Stomach (tissue), 19 donors: ENCODE measurements at places on chromosomes 3 and 15.

- DNase-seq = peak; percentile 70
Measured at GRCh38 chr15:41971089-41971894, 1.1 kb downstream of the EHD4 start.

DNA sequence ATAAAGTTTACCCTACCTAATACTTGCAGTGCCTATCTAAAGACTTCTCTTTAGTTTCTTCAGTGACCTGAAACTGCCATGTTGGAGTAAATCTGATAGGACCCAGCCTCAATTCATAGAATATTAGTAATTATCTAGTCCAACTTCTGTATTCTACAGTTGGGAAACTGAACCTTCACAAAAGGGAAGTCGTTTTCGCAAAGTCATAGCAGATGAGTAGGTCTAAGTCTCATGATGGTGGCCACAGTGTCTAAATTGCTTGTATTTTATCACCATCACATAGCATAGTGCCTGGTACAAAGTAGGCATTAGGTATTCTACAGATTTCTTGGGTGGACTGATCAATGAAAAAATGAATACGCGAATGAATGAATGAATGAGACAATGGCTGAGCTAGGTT is 8.4 kb downstream of the GMNC start:
- DNase-seq = no peak

- no peak for DNase-seq
Measured at GRCh38 chr3:194905696-194906095, 220.0 kb downstream of the FAM43A start.

- no peak for DNase-seq
Measured at GRCh38 chr15:63864186-63864585, 30.4 kb upstream of the HERC1 start.

DNA sequence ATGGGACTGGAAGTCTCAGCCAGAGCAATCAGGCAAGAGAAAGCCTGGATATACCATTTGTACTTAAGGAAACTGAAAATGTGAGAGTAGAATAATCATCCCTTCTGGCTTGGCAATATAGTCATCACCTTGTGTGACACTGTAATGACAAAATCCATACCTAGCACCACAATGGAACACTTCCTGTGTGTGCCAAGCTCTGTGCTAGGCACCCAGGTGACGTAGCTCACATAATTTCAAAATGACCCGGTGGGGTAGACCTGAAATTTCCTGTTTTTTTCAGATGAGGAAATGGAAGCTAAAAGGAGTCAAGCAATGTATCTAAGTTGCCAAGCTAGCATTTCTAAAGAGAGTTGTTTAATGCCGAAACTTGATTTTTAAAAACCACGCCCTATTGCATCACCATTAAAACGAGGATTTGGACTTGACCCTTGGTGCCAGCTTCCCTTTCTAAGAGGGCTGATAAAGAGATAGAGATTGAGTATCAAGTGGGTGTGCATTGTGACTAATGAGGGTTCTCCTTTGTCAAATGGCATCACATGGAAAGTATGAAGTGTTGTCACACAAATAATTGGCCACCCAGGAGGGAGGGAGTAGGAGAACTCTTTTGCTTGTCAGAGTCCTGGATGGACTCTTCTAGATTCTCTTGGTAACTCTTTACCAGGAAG is 141.3 kb upstream of the PDZRN3 start:
- DNase-seq = no peak

- DNase-seq = no peak
Measured at GRCh38 chr3:120846073-120846472, 61.9 kb upstream of the STXBP5L start.

GRCh38 chr3:141456301-141456625 is 30.6 kb upstream of the RASA2 start:
- DNase-seq = peak; percentile 52

DNA sequence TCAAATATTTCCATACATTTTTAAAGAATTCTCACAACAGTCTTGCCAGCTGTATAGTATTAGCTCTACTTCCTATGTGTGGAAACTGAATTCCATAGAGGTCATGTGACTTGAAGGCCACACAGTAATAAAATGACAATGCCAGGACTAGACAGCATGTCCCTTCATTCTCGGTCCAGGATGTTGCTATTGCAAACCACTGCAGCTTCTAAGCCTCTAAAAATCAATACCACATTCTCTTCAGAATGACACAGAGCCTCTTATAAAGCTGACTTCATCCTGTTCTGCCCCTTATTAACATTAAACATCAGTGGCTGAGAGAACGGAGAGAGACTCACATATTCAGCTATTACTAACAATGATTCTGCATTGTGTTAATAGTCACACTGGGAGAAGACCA is 240.3 kb upstream of the PEX5L start:
- DNase-seq = no peak

GRCh38 chr3:139574026-139574947 is 34.7 kb upstream of the RBP1 start:
- peak; percentile 38 for DNase-seq

GRCh38 chr3:160556141-160556540 is 9.2 kb downstream of the KPNA4 start:
- no peak for DNase-seq

- DNase-seq = no peak
Measured at GRCh38 chr3:39284457-39284881, 4.6 kb upstream of the CX3CR1 start.

DNA sequence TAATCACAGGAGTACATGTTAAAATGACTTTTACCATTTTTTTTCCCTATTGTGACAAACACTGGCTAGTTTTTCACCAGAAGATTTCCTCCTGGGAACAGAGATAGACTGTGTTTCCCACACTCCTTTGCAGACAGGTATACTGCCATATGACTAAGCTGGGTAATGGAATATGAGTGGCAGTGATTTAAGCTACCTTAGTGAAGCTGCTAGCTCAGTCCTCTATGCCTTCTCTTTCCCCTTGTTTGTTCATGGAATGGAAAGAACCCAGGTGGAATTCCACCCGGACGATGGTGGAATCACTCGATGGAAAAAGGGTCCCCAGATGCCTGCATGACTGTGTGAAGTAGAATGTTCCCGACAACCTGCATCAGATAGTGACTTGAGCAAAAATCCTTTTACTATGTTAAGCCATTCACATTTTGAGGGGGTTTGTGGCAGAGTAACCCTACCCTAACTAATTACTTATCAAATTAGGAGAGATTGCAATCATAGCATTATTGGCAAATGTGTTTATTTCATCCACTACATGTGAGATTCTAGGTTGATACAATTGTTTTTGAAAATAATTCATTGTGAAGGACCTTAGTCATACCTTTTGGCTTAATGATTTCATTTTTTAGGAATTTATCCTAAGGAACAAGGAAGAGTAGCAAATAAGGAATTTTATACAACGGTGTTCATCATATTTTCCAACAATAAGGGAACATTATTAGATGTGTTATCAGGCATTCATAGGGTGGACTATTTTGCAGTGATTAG is 16.5 kb downstream of the THSD4 start:
- no peak for DNase-seq

DNA sequence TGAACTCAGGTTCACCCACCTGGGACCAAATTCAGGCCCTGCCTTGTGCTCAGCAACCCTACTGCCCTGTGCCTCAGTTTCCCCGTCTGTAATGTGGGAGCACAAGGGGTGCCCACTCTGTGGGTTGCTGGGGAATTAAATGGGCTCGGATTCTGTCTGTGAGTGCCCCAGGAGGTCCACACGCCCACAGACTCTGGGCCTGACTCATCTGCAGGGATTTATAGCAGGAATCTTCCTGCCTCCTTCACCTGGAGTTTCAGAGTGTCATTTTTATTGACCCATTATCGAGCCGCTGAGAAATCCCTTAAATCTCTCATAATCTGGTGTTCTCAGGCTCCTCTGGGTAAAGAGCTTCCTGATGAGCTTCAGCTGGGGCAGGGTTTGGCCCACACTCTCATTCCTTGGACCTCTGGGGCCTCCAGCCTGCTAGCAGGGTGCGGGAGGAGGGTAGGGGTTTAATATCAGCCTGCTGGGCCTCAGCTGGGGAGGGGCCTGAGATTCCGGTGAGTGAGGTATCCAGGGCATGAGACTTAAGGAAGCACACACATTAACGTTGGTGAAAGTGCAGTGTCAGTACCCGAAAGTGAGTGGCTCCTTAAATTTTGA is 16.4 kb downstream of the C3orf18 start:
- DNase-seq = no peak

DNA sequence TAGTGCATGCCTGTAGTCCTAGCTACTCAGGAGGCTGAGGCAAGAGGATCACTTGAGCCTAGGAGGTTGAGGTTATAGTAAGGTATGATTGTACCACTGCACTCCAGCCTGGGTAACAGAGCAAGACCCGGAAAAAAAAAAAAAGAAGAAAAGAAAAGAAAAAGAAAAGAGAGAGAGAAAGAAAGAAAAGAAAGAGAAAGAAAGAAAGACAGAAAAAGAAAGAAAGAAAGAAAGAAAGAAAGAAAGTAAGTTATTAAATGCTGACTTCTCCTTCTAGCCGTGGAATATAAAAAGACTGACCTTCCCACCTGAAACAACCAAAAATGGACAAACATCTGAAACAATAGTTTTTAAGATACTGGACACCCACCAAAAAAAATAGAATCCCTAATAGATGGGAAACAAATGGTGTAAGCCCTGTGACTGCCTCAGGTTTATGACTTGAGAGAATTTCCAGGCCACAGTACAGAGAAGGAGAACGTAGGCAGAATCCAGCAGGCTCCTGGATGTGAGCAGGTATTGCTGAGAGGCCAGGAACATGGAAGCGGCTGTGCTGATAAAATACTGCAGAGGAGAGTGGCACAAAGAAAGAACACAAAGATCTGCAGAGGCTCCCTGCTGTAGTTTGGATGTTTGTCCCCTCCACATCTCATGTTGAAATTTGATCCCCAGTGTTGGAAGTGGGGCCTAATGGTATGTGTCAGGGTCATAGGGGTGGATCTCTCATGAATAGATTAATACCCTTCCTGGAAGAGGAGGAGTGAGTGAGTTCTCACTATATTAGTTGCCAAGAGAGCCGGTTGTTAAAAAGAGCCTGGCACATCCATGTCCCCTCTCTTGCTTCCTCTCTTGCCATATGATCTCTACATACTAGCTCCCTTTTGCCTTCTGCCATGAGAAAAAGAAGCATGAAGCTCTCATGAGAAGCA is 41.8 kb upstream of the PRSS50 start:
- DNase-seq = no peak

- DNase-seq = no peak
Measured at GRCh38 chr3:18098960-18099587, 326.1 kb downstream of the SATB1 start.

DNA sequence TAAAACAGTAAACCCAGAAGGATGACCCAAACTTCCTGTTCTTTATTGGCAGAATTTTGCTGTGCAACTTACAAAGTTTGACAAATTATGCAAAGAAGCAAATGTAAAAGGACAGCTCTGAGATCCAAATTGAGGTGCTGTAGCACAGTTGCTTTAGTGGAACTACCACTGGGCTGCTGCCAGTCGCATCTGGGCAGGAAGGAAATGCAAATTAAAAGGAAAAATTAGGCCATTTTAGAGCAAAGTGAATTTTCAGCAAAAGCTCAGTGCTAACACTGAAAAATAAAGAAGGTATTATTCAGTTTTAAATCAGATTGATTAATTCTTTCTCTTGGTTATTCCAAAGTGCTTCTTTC is 104.5 kb downstream of the ZMAT3 start:
- no peak for DNase-seq

- no peak for DNase-seq
Measured at GRCh38 chr3:3628676-3629328, 170.4 kb upstream of the LRRN1 start.

- DNase-seq = no peak
Measured at GRCh38 chr3:15955968-15956367, 158.2 kb upstream of the ANKRD28 start.

- no peak for DNase-seq
Measured at GRCh38 chr15:74549816-74550215, 8.8 kb downstream of the ARID3B start.

DNA sequence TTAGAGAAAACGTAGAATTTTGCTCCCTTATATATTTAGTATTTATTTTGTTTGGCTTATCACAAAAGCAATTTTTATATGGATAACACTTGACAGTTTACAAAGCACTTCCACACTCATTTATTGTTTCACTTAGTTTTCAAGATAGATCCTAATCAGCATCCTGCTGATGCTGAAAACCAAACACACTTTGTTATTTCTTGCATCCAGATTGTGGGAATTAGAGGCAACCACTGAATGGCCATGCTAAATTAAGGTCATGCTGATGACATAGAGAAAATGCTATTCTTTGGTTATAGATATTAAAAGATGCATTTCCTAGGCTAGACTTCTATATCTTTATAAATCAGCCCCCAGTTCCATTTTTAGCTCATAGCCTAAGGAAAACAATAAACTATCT is 474.1 kb upstream of the KCNMB2 start:
- no peak for DNase-seq

GRCh38 chr15:79067072-79067833 is 23.3 kb downstream of the RASGRF1 start:
- no peak for DNase-seq

DNA sequence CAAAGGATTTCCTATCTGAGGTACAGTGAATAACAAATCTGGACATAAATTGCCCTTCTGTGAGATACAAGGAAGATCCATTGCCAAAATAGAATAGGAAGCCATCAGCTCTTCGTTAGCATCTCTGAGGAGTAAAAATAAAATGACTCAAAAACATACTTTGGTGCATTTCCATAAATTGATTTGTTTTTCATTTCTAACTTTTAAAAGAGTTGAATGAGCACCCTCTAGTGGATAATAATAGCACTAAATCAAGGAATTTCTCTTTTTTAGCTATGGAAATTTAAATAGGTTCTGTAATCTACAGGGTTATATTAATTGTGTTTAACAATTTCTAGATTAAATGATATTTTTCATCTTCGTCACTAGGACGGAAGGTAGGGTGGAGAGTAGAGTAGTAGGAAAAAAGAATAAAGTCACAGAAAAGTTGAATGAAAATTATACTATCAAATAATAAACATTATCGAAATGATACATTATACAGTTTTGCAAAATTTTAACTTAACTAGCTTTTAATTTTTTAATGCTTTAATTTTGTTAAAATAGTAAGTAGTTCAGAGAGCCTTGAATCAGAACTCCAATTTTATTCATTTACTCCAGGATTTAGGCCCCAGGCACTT is 6.4 kb downstream of the NSUN3 start:
- DNase-seq = peak; percentile 25

DNA sequence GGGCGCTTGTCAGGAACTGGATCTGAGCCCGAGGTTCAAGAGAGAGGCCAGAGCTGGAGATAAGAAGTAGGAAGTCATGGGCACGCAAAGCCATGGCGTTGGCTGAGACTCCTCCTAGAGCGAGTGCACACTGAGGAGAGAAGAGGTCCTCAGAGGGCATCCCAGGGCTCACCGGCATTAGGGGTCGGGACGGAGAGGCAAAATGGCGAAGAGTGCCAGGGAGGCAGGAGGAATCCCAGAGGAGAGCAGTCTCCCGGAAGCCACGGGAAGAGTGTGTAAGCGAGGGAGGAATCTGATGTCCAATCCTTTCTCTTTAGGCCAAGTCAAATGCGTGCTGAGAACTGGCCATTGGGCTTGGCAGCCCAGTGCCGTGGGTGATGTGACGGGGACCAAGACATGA is 24.0 kb downstream of the EFCC1 start:
- DNase-seq = peak; percentile 1

- no peak for DNase-seq
Measured at GRCh38 chr3:174457758-174458157, 401.4 kb upstream of the NAALADL2 start.

GRCh38 chr3:120348065-120348990 is 826 bp downstream of the LRRC58 start:
- no peak for DNase-seq

GRCh38 chr15:100081454-100081853 is 260.3 kb downstream of the ADAMTS17 start:
- DNase-seq = no peak
